ENCODE measurements at places on chromosomes 16 and 17.

- no peak for DNase-seq
Observed at GRCh38 chr16:83549316-83550182, 258.2 kb upstream of the HSBP1 start.

DNA sequence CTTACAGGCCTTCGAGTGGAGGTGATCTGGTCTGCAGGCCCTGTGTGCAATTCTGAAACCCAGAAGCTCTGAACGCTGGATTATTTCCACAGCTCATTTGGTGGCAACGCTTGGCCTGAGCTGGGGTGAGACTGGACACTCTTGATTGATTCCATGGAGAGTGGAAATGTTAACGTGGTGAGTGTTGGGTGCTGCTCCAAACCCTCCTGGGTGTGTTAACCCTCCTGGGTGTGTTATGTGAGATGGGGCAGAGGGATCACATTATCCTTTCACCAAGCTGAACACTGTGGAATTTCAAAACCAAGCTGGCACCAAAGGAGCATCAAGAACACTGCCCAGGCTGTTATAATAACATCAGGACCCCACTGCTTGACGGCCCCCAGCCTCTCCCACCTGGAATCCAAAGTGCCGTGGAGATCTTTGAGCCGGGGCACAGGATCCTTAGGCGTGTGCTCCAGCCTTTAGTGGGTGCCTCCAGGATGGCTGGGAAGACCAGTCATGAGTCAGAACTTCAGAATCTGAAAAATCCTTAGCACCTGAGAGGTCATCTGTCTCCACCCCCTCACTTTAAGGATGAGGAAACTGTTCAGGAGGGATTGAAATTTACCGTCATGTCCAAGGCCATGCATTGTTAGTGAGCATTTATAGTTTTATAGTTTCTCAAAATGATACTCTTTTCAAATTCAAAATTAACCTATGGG, 75.0 kb downstream of the RPTOR start:
- no peak for DNase-seq

DNA sequence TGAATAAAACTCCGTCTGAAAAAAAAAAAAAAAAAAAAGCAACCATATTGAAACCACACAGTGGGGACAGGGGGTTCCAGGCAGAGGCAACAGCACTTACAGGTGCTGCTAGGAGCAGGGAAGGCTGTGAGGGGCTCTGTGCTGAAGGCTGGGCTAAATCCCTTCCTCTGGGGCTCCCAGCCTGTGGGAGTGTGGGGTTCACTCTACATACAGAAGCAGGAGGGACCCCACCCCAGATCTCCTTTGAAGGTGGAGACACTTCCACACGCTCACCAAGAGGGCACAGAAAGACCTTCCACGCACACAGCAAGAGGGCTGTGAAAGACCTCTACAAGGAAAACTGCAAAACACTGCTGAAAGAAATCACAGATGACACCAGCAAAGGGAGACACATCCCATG, 53.9 kb downstream of the USP22 start:
- DNase-seq, result peak; percentile 33

- DNase-seq, result no peak
Observed at GRCh38 chr17:57574040-57574513, 171.0 kb downstream of the CCDC182 start.

DNA sequence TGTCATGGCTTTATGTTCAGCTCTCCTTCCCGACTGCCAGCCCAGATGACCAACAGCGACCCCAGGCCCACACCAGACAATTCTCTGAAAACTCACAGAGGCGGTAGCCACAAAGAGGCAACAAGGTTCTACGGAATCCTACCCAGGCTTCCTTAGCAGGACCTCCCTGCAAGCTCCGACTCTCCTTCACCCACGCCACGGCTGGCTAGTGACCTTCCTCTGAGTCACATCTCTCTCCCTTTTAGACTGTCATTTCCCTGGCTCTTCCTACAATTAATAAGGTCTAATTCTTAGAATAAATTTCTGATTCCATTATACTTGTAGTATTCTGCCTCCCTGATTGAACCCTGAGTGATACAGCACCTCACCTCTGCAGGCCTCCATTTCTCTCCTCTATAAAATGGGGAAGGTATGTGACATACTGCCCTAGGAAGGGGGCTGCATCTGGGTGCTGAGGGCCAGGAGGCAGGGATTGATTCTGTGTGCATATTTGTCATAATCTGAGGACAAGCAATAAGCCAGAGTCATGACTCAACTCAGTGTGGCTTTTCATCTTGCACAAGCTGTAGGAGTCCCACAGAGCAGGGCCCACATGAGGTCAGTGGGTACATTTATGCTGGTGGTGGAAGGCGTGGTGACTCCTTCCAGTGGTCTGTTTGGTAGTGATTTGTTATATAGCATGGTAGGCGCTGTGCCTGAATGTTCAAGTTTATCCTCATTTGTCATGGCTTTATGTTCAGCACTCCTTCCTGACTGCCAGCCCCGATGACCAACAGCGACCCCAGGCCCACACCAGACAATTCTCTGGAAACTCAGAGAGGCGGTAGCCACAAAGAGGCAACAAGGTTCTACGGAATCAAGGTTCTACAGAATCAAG, 46.2 kb downstream of the SMPD3 start:
- no peak for DNase-seq

DNA sequence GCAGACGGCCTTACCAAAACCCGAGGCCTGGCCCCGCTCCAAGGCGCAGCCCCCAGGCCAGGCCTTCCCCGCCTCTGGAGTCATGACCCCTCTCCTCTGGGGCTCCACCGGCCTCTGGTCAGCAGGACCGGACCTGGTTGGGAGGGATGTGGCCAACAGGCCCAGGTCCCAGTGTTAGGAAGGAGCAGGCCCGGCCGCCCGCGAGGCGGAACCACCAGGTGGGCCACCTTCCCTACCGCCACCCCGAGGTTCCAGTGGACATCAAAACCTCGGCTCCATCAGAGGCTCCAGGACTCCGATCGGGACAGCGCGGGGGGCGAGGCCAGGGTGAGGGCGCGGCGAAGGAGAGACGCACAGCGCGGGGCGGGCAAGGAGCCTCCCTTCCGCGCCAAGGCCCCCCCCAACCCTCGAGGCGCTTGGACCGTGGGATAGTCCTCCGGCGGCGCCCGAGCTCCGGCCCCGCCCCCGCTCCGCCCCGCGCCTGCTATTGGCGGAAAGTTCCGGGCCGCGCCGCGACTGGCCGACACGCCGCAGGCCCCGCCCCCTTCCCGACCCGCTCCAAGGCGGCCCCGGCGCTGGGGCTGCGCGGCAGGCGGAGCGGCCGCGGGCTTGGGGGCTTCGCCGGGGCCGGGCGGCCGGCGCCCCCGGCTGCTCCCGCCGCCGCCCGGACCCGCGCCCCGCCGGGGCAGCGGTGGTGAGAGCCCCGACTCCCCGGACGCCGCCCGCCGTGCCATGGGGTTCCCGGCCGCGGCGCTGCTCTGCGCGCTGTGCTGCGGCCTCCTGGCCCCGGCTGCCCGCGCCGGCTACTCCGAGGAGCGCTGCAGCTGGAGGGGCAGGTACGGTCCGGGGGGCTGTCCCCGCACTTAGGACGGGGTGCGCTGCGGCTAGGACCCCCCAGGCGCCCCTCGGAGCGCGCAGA, at the start of gene METRN:
METRN (plus strand) TSS at position 561 of the 919 bp plus-strand sequence; CDS start at position 733, 172 bp downstream.
- peak; percentile 96 for DNase-seq

GRCh38 chr17:80820331-80820730, 171.3 kb upstream of the CHMP6 start:
- peak; percentile 22 for DNase-seq

All from sciatic nerve (tissue), 2 donors.